ENCODE measurements at places on chromosomes 3 and 15.

DNA sequence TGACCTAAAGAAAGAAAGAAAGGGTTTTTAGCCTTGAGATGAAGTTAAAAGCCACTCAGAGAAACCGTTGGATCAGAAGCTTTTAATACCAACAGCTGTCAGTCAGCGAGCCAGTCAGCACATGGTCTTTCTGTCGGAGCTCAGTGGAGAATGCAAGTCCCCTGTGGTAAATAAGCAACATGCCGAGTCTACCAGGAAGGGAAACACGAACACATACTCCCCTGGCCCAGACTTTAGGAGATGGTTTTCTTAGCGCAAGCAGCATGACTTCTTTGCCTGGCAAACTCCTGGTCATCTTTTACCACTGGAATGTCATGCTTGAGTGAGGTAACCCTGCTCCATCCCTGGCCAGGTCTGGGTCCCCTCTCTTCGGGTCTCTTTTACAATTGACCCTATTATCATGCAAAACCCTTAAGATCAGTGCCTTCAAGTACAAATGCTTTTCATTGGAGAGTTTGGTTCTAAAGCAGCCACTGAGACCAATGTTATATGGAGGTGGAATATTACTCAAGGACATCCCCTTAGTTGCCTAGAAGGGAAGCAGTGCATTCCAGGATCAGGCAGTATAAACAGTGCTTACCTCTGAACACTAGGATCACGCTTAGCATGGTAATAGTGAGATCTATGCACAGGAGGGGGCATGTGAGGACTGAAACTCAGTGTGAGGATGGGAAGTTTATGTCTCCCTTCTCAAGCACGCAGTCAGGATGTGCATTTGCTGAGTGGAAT, 28.2 kb downstream of the SLCO3A1 start:
- DNase-seq = no peak

GRCh38 chr3:122688996-122689395, 8.4 kb downstream of the PARP14 start:
- no peak for DNase-seq

GRCh38 chr3:126304704-126305103, 52.5 kb downstream of the KLF15 start:
- DNase-seq = no peak

- DNase-seq = no peak
These were observed 44.4 kb upstream of the PSMD6 start for GRCh38 chr3:64067506-64068346.

DNA sequence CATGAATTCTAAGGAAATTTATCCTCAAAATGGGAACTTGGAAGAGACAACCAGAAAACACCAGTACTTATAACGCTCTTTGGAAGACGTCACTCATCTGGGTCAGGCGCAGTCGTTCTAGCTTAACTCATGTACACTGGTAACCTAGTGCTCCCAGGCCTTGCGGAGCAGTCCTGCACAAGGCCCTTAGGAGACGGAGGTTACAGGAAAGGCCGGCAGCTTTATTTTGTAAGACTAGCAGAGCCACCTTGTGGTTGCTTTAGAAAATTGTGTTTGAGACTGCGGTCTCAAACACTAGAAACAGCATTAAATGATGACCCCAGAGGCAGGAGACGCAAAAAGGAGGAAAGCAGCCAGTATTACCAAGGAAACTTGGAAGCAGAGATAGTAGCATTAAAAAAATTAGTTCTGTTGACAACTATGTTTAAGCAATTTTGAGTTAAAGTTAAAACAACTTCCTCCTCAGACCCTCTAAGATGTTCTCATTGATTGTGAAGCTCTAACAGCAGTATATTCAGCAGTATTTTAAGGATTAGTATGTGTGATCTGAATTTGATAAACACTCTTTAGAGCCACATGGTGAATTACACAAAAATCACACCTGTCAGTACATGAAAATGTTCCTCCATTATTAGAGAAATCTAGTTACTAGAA, 141.9 kb upstream of the C2CD4B start:
- DNase-seq = peak; percentile 2

- DNase-seq = peak; percentile 31
These were observed 76.7 kb downstream of the BOC start for GRCh38 chr3:113287803-113288648.

GRCh38 chr3:128011140-128011539, 41.1 kb upstream of the SEC61A1 start:
- no peak for DNase-seq

- DNase-seq = no peak
These were observed 386.5 kb upstream of the CFAP20DC start for GRCh38 chr3:59436164-59436958.

GRCh38 chr15:85026304-85027032, 44.8 kb downstream of the PDE8A start:
- no peak for DNase-seq

GRCh38 chr15:38297623-38298388, 45.2 kb downstream of the SPRED1 start:
- no peak for DNase-seq

GRCh38 chr3:194640829-194641228, 7.6 kb upstream of the TMEM44 start:
- DNase-seq = peak; percentile 20

- no peak for DNase-seq
These were observed 62.1 kb upstream of the XCR1 start for GRCh38 chr3:46089237-46090011.
